ENCODE measurements at places on chromosomes 3 and 15. TPM values are rescaled to one million over a fixed set of nuclear protein-coding genes. Genes with fewer than 3 reads are reported as not detected.

LNP1 gene
- 1.2 TPM for total RNA-seq

EPHB1 gene
- total RNA-seq, result 11.0 TPM

CXCR6 gene
- not detected for total RNA-seq

KBTBD13 gene
- not detected for total RNA-seq

RNF13 gene
- total RNA-seq, result 32.6 TPM

Measured in glomerular endothelial cell (primary cell).